ENCODE measurements at places on chromosomes 11 and 22. TPM values are rescaled to one million over a fixed set of nuclear protein-coding genes. Genes with fewer than 3 reads are reported as not detected.

DDX25 gene
- 2.2 TPM for total RNA-seq

SMC1B gene
- not detected for total RNA-seq

CNGA4 gene
- 0.31 TPM for total RNA-seq

ADORA2A gene
- total RNA-seq: 8.4 TPM
